GM12892 (cell line): ENCODE measurements at places on chromosomes 3 and 15.

DNA sequence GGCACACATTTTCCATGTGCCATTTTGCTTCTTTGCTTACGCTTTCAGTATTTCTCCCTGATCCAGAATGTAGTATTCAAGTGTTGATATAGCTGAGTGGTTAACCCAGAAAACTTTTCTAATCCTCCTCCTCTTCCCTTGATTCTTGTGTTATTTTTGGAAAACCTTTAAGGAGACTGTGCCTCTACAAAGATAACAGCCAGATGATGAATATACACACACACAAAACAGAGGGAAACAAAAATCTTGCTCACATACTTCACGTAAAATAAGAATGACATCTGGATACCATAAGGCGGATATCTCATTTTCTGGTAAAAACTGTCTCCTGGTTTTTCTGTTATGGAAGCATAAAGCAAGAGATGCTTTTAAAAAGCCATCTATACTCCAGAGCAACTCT lies 295.8 kb upstream of the THBS1 start:
- no peak for DNase-seq

DNA sequence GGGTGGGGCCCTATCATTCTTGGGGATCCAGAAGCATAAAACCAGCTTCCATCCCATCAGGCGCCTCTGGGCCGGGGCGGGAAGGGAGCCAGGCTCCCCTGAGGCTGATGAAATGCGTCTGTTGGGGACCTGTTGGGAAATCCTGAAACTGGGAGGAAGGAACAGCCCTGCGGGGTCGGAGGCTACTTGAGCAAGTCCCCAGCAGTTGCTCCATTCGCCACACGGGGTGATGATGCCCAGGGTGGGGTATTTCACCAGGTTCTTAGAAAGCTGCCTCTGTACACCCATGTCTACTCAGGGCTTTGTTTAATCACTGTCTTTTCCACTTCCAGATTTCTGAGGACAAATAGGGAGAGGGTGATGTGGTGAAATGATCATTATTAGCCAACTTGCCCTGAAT lies 25.4 kb upstream of the TSEN2 start:
- DNase-seq = no peak

DNA sequence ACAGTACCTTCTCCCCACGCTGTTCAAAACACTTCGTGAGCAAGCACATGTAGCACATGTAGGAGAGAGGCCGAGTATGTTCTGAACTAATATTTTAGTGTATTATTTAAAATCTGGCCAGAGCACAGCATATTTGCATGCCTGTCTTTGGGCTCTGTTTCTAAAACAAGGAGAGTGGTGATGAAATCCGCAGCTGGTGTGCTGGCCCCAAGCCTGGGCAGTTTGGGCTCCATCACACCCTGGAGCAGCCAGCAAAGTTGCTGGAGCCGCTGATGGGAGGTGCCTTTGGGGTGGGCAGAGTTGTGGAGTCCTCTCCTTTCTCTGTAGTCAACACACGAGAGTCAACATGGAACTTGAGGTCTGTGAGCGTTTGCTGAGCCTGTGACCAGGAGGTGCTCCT lies 116.6 kb downstream of the SLCO3A1 start:
- no peak for DNase-seq

DNA sequence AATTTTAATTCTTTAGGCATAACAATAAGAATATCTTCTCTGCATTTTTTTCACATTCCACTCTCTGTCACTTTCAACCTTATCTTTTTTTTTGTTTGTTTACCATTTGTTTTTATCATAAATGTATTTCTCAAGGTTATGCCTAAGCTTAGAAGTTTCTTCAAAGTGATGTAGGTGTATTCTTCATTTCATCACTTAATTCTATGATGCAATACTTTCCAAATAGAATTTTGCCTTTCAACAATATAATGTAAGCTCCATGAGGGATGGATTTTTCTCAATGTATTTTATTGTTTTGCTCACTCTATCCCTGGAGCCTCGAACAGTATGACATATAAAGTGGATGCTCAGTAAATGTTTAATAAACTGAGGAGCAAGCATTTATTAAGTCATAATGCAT lies 444.9 kb downstream of the EPHA6 start:
- DNase-seq = no peak

GRCh38 chr3:188854772-188855149 lies 317.0 kb upstream of the TPRG1 start:
- no peak for DNase-seq

DNA sequence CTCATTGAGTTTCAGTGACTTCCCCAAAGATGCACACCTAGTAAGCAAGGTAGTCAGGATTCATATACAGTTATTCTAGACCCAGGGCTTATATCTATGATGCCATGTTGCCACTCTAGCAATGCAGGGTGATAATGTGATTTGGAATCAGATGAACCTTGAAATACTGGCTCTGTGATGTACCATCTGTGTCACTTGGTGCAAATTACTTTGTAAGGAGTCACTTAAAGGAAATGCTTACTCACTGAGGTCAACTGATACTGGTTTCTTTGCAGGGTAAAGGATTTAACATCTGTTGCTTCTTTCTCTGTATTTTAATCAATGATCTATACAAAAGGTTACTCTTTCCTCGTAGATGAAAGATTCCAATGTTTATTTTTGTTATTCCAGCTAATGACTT lies 10.8 kb downstream of the ASB14 start:
- no peak for DNase-seq

DNA sequence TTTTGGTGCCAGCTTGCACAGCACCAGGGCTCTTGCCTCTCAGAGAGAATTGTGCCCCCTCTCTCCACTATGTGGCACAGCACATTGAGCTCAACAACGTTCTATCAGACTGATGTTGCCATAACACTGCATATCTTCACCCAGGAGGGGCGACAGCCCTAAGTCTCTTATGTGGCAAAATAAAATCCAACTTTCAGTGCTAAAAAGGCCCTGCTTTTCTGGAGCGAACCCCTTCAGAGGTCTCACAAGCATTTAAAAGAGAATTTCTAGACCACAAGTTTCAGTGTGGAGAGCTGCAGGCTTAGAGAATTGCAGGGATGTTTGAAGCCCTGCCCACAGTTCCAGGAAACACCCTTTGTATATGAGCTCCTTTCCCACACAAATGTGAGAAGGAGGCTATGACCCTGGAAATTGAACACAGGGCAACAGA lies 85.5 kb downstream of the LIPC start:
- no peak for DNase-seq

GRCh38 chr3:188761439-188761838 lies 410.3 kb upstream of the TPRG1 start:
- no peak for DNase-seq

GRCh38 chr3:129448186-129448895 lies 8.3 kb downstream of the IFT122 start:
- no peak for DNase-seq

GRCh38 chr15:91447991-91448644 lies 348.1 kb downstream of the SV2B start:
- DNase-seq = no peak

DNA sequence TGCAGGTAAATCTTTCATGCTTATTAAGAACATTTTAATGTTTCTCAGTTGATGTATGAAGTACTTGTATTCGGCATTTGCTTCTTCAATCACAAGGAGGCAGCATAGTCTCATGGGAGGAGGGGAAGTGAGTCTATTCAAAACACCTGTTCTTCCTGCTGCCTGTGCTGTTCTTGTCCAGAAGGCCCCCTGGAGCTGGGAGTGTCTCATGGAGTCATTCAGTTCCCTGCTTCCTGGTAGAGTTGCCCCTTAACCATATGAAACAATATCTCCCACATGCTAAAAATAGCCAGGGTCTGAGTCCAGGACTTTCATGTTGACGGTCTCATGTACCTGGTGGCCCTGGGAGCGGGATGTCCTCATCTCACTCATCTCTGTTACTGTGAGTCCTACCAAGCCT lies 15.5 kb upstream of the PPP1R2 start:
- DNase-seq = no peak

- no peak for DNase-seq
Measured at GRCh38 chr15:85667491-85668424, 127.0 kb downstream of the KLHL25 start.

DNA sequence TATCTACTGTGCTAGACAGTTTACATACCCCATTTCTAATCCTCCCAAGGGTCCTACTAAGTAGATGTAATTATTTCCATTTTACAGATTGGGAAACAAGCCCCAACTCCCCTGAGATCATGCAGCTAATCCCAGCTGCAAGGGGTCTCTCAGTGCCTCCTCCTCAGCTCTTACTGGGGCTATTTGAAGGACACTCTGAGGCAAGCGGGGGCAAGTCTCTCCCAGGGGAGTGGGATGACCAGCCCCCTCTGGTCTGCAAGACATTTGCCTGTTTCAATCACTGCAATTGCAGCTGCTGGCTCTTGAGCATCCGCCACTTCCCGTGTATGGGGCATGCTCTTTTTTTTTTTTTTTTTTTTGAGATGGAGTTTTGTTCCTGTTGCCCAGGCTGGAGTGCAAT lies 11.4 kb downstream of the LAMP3 start:
- DNase-seq = no peak

GRCh38 chr3:197926418-197926817 lies 23.6 kb upstream of the RPL35A start:
- DNase-seq = no peak

- DNase-seq = no peak
Measured at GRCh38 chr3:160001148-160001760, 12.6 kb downstream of the IL12A start.

- DNase-seq = no peak
Measured at GRCh38 chr3:87508921-87509320, 232.5 kb upstream of the POU1F1 start.

GRCh38 chr3:61964566-61964965 lies 403.2 kb downstream of the PTPRG start:
- no peak for DNase-seq

GRCh38 chr3:40152482-40153133 lies 156.9 kb upstream of the EIF1B start:
- DNase-seq = no peak

- DNase-seq = no peak
Measured at GRCh38 chr15:33720952-33721351, 247.3 kb upstream of the CHRM5 start.

DNA sequence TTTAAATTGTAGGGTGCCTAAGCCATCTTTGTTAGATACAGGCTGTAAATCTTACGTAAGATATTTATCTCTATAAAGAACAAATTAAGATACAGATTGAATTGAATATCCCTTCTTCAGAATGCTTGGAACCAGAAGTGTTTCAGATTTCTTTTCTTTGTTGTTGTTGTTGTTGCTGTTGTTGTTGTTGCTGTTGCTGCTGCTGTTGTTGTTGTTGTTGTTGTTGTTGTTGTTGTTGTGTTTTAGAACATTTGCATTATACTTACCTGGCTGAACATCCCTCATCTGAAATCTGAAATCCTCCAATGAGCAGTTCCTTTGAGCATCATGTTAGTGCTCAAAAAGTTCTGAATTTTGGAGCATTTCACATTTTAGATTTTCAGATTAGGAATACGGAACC lies 26.6 kb downstream of the QTRT2 start:
- DNase-seq = no peak

GRCh38 chr3:45612138-45612537 lies 17.6 kb downstream of the LIMD1 start:
- no peak for DNase-seq

GRCh38 chr3:184284696-184285095 lies 8.9 kb downstream of the ECE2 start:
- no peak for DNase-seq

DNA sequence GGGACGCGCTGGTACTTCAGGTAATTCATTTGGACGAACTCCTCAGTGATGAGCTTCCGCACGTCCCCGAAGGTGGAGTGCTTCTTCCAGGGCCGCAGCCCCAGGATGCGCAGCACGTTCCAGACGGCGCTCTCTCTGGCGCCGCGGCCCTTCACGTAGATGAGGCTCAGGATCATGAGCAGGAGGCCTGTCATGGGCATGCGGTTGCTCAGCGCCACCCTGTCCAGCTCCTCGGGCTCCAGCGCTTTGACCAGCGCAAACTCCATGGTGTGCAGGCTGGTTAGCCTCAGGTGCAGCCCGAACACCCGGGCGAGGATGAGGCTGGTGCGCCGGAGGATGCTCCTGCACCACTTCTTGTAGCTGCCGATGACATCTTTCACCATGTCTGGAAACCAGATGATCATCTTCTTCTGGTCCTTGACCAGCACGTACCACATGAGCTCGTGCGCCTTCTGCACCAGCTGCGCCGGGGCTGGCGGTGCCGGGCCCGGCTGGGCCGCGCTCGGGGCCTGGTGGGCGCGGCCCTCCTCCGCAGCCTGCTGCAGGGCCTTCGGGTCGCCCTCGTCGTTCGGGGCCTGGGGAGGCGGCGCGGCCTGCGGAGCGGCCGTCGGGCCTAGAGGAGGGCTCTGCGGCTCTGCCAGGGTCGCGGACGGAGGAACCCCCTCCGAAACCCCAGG lies 501 bp downstream of the NDN start:
- DNase-seq = no peak

- DNase-seq = no peak
Measured at GRCh38 chr15:96166223-96167200, 164.0 kb upstream of the NR2F2 start.

- no peak for DNase-seq
Measured at GRCh38 chr15:77992356-77993222, 84.9 kb downstream of the TBC1D2B start.

DNA sequence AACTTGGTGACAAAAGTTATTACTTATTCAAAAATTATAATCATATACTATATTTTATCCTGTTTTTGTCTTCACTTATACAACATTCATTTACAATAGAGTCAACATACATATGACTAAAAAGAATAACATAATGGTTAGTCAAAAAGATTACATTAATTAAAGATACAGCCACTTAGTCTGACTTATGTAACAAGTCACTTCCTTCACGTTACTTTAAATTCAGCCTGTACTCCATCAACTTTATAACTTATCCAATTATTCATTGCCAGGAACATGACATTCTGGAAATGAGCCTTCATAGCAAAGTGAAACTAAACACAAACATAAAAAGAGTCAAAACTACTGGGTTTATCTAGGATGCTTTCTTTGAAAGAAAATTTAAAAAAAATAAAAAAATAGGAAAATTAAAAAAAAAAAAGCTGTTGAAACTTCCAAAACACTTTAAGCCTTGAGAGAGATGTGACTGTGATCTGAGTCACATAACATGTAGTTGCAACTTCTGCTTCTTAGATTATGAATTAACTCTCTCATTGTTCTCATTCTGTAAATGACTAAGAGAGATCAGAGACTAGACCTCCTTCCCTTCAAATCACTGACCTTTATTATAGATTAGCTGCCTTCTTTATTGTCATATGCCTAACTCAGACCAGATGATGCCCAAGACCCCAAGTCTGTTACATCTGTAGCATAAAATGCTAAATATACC lies 107.8 kb downstream of the MYRIP start:
- DNase-seq = no peak

- DNase-seq = no peak
Measured at GRCh38 chr3:196659901-196660351, 20.4 kb downstream of the NRROS start.

DNA sequence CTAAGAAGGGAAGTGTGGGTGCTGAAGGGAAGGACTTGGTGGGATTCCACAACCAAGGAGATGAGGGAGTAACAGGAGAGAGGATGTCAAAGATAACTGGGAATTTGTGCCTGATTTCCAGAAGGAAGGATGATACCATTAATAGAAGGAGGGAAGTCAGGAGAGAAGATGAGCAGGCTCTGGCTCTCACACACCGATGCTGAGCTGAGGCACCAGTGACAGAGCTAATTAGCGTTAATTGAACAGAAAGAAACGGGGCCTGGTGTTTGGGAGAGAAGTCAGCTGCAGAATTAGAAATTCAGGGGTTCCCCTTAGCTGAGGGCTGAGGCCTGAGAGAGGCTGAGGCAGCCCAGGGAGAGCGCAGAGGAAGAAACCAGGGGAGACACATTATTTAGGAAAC lies 11.9 kb upstream of the PDIA5 start:
- DNase-seq = no peak
